Smooth muscle cell of the umbilical artery (primary cell): ENCODE measurements at places on chromosomes 13 and 19. TPM values are rescaled to one million over a fixed set of nuclear protein-coding genes. Genes with fewer than 3 reads are reported as not detected.

Gene NXNL1
- total RNA-seq = not detected in 2 replicates

Gene SIAH3
- not detected in 2 replicates for total RNA-seq

Gene CILP2
- total RNA-seq = 0.30 and 0.69 TPM in 2 replicates

Gene ZNF83
- 65.3 and 81.8 TPM in 2 replicates for total RNA-seq

Gene ANGPTL4
- 8.6 and 13.4 TPM in 2 replicates for total RNA-seq

Gene RNF225
- total RNA-seq = not detected in 2 replicates

Gene CGB5
- not detected in 2 replicates for total RNA-seq
